ENCODE measurements at places on chromosomes 4 and X. TPM values are rescaled to one million over a fixed set of nuclear protein-coding genes. Genes with fewer than 3 reads are reported as not detected.

RHOXF1 gene
- total RNA-seq = not detected

GRIA2 gene
- total RNA-seq = 0.23 TPM

GALNTL6 gene
- 0.35 TPM for total RNA-seq

DDX53 gene
- total RNA-seq = not detected

NAP1L5 gene
- total RNA-seq = 2.8 TPM

TCP11X2 gene
- not detected for total RNA-seq

PNMA6A gene
- total RNA-seq = 2.1 TPM

CXCL9 gene
- not detected for total RNA-seq

PLP2 gene
- total RNA-seq = 50.9 TPM

EDNRA gene
- 26.1 TPM for total RNA-seq

All from glomerular endothelial cell (primary cell).